ENCODE measurements at places on chromosomes 1 and 21. TPM values are rescaled to one million over a fixed set of nuclear protein-coding genes. Genes with fewer than 3 reads are reported as not detected.
A peak's percentile ranks its signal among the peaks of the same experiment; 100 is the strongest.

The FCRL6 gene
- 0.24 TPM for total RNA-seq

DNA sequence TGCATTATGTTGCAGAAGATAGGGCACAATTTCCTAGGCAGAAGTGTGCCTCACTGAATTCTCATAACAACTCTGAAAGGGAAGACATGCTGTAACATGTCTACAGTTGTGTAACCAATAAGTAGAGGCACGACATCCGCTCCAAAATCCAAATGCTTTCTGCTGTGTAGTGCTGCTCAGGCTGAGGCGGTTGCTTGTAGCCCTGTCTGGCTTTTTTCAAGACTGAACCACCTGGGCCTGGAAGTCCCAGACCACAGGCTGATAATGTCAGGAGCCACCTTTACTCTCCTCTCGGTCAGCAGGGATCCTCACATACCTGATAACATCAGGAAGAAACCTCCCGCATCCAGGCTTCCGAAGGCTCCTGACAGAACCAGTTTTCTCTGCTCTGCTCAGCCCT lies 10.9 kb downstream of the AKNAD1 start:
- H3K36me3 ChIP-seq: no peaks in the 10 kb centered on the region
- H3K4me3 ChIP-seq: no peak overlapping the region
- H3K27ac ChIP-seq: no peak overlapping the region

GRCh38 chr21:46619846-46620245 lies 15.0 kb upstream of the S100B start:
- DNase-seq: no peak
- no peaks in the 10 kb centered on the region for H3K4me1 ChIP-seq
- H3K4me3 ChIP-seq: no peak overlapping the region

DNA sequence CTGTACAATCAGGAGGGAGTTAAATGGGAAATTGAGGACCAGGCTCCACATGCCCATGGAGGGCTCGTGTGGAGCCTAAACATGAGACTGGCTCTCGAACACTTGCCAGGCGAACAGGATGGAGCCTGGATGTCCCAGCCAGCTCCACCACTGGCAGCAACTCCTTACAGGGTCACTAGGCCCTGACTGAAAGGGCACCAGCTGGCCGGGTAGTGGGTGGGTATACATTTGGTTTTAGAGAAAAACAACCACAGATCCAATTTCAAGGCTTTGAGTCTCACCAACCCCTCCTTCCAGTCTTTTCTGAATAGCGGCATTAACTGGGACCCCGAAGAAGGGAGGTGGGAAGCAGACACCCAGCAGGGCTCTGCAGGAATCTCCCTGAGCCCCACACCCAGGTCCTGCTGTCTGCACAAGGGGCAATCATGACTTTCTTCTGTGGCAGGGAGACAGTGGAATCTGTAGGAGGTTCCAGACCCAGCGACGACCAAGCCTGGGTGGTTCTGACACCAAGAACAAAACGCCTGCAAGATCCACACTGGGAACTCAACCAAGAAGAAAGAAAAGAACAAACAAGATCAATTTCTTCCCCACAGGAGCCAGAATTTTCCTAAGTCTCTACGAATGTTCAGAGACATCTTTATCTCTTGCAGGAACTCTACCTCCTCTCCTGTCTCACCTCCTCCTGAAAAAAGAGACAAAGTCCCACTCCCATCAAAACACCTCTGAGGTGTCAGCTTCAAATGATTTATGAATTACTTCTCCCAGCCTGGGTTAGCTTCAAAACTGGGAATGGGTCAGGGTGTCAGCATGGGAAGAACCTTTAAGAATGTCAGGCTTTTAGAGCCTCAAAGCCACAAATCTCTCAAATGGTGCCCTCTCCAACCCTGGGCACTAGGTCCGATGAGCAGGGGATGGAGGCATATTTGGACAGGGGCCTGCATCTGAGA lies 26.5 kb upstream of the SRP9 start:
- DNase-seq: no peak
- no peaks in the 10 kb centered on the region for H3K27me3 ChIP-seq
- no peaks in the 10 kb centered on the region for H3K4me1 ChIP-seq
- peak overlapping the region; percentile 65 for H3K27ac ChIP-seq

DNA sequence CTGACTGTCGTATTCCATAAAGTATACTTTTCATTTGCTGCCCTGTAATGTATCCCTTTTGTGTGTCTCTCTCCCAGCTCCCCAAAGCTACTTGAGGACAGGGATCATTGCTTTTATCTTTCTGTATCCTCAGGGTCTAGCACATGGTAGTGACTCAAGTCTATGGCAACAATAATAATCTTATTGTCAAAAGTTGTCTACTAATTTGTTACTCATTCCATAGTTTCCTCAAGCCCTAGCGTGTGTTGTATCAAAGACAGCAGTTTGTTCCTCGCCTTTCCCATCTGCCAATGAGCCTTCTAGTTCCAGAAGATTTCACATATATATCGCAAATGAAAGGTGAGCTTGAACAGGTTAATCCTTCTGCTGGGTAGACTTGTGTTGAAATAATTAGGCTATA lies 9.8 kb upstream of the SLC30A1 start:
- H3K4me3 ChIP-seq: no peak overlapping the region
- no peaks in the 10 kb centered on the region for H3K36me3 ChIP-seq
- no peaks in the 10 kb centered on the region for H3K27me3 ChIP-seq
- H3K27ac ChIP-seq: no peak overlapping the region
- DNase-seq: no peak

- H3K4me1 ChIP-seq: no peaks in the 10 kb centered on the region
- no peak for DNase-seq
- no peaks in the 10 kb centered on the region for H3K36me3 ChIP-seq
- no peaks in the 10 kb centered on the region for H3K27me3 ChIP-seq
- no peak overlapping the region for H3K4me3 ChIP-seq
- peak overlapping the region; percentile 23 for H3K27ac ChIP-seq
These were observed 109.6 kb downstream of the PLPP3 start for GRCh38 chr1:56469640-56470371.

- DNase-seq: no peak
- H3K4me1 ChIP-seq: peaks cover 16% of the 10 kb centered on the region
- H3K27me3 ChIP-seq: no peaks in the 10 kb centered on the region
- no peak overlapping the region for H3K4me3 ChIP-seq
- H3K36me3 ChIP-seq: no peaks in the 10 kb centered on the region
- H3K27ac ChIP-seq: no peak overlapping the region
These were observed 44.1 kb upstream of the DOCK7 start for GRCh38 chr1:62732331-62732730.

The C8A gene
- not detected for total RNA-seq

The RNU1-2 gene
- not detected for total RNA-seq

GRCh38 chr1:201183209-201183608 lies 7.4 kb upstream of the IGFN1 start:
- no peaks in the 10 kb centered on the region for H3K4me1 ChIP-seq
- H3K27ac ChIP-seq: no peak overlapping the region
- H3K36me3 ChIP-seq: no peaks in the 10 kb centered on the region
- H3K27me3 ChIP-seq: no peaks in the 10 kb centered on the region

GRCh38 chr1:205313563-205314308 lies 7.8 kb downstream of the NUAK2 start:
- H3K4me3 ChIP-seq: no peak overlapping the region
- peak; percentile 66 for DNase-seq
- no peaks in the 10 kb centered on the region for H3K27me3 ChIP-seq
- no peaks in the 10 kb centered on the region for H3K36me3 ChIP-seq

DNA sequence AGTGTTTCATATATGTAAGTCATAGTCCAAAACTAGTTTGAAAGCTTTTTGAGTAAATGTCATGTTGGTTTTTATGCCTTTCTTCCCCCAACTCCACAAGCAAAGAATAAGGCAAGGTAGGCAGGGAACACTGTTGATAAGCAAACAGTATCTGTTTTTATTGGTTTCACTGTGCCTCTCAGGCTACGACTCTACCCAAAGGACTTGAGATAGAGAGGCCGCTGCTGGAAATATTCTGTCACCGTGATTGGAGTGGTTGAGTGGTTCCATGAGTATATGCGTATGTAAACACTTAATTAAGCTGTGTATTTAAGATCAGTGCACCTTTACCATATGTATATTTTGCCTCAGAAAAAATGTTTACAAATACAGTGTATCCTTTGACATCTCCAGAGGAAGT lies 138.1 kb upstream of the KIF26B start:
- H3K36me3 ChIP-seq: no peaks in the 10 kb centered on the region
- no peak overlapping the region for H3K27ac ChIP-seq
- no peak for DNase-seq
- no peak overlapping the region for H3K4me3 ChIP-seq
- no peaks in the 10 kb centered on the region for H3K27me3 ChIP-seq

- no peaks in the 10 kb centered on the region for H3K27me3 ChIP-seq
- peak overlapping the region; percentile 74 for H3K4me3 ChIP-seq
- no peak for DNase-seq
- peak overlapping the region; percentile 96 for H3K27ac ChIP-seq
- no peaks in the 10 kb centered on the region for H3K36me3 ChIP-seq
These were observed 1.4 kb downstream of the IL6R start for GRCh38 chr1:154406572-154406879.

DNA sequence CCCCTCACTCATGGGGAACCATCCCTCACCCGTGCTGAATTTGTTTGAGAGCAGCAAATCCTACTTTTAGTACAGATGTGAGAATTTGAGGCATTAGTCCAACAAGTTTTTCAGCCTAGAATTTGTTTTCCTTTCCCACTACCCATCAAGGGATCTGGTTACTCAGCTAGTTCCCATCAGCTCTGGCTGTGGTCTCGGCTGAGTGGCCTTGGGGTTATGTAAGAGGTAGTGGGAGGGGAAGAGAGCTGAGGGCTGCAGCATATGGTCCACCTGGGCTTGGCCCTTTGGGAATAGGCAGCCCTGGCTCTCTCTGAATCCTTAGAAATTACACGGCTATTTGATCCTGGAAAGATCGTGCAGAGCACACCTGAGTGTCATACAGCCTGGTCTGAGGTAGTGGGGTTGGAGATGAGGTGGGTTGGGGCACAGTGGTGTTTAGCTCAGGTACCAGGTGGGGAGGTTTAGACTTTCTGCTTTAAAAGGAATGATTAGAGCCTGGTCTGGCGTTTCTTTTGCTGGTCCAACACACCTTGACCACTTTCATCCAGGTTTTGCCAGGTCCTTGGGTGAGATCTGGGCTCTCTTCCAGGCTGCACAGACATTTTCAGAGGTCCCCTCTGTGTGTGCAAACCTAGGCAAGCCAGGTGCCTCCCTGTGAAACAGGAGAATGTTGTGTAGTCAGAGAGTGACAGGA lies 4.2 kb downstream of the GSTM4 start:
- H3K4me3 ChIP-seq: no peak overlapping the region
- DNase-seq: peak; percentile 46
- peaks cover 18% of the 10 kb centered on the region for H3K36me3 ChIP-seq
- no peaks in the 10 kb centered on the region for H3K27me3 ChIP-seq
- H3K27ac ChIP-seq: no peak overlapping the region
- no peaks in the 10 kb centered on the region for H3K4me1 ChIP-seq

The TMEM35B gene
- 30.6 TPM for total RNA-seq
